Pancreas (tissue), 10 donors: ENCODE measurements at places on chromosomes 13 and 19. TPM values are rescaled to one million over a fixed set of nuclear protein-coding genes. Genes with fewer than 3 reads are reported as not detected.

ZNF100 gene
- 1.5 TPM for polyA plus RNA-seq

CD22 gene
- polyA plus RNA-seq = 0.38 TPM

ZNF428 gene
- 55.0 TPM for polyA plus RNA-seq

DNA sequence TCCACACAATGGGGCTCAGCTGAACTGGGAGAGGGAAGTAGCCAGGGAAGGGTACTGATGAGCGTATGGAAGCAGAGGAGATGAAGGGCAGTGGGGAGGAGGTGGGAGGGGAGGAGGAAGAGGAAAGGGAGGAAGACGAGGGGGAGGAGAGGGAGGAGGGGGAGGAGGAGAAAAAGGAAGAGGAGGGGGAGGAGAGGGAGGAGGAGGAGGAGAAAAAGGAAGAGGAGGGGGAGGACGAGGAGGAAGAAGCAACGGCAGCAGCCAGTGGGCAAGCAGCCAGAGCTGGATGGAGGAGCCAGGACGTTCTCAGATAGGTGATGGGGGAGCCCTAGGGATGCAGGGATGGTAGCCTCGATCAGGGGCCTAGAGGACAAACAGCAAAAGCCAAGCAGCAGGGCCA lies 5.6 kb downstream of the CERS4 start:
- DNase-seq = no peak
- H3K4me1 ChIP-seq = peaks cover 11% of the 10 kb centered on the region
- H3K27ac ChIP-seq = no peak overlapping the region
- H3K27me3 ChIP-seq = no peaks in the 10 kb centered on the region
- no peak overlapping the region for H3K4me3 ChIP-seq

GRCh38 chr13:44786756-44787155 lies 202.5 kb downstream of the NUFIP1 start:
- no peaks in the 10 kb centered on the region for H3K27me3 ChIP-seq
- DNase-seq = no peak
- no peak overlapping the region for H3K4me3 ChIP-seq
- H3K4me1 ChIP-seq = peaks cover 11% of the 10 kb centered on the region
